ENCODE measurements at places on chromosomes 1 and 21. TPM values are rescaled to one million over a fixed set of nuclear protein-coding genes. Genes with fewer than 3 reads are reported as not detected.
A peak's percentile ranks its signal among the peaks of the same experiment; 100 is the strongest.

DNA sequence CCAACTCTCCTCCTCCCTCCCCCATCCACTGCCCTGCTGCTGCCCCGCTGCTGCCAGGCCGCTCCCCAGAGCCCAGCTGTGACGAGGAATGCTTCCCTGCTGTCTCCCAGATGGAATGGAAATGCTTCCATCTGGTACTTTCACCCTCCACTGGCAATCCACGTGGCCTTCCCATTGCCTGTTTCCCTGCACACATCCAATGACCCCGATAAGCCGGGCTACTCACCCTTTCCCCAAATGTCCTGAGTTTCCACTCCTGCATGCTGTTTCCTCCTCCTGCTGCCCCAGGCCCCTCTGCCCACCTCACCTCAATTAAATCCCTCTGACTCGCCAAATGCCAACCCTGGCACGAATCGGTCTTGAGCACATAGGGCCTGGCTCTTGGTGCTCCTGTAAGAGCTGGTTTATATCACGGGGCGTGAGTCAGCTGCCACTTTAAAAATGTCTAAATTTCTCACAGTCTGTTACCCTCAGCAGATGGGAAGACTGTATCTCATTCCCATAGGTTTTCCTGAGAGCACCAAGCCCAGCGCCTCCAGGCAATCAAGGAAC lies 36.4 kb downstream of the MRAP start:
- no peak for DNase-seq

- peak; percentile 87 for DNase-seq
Measured at GRCh38 chr1:243842978-243843511, 7.0 kb downstream of the AKT3 start.

DNA sequence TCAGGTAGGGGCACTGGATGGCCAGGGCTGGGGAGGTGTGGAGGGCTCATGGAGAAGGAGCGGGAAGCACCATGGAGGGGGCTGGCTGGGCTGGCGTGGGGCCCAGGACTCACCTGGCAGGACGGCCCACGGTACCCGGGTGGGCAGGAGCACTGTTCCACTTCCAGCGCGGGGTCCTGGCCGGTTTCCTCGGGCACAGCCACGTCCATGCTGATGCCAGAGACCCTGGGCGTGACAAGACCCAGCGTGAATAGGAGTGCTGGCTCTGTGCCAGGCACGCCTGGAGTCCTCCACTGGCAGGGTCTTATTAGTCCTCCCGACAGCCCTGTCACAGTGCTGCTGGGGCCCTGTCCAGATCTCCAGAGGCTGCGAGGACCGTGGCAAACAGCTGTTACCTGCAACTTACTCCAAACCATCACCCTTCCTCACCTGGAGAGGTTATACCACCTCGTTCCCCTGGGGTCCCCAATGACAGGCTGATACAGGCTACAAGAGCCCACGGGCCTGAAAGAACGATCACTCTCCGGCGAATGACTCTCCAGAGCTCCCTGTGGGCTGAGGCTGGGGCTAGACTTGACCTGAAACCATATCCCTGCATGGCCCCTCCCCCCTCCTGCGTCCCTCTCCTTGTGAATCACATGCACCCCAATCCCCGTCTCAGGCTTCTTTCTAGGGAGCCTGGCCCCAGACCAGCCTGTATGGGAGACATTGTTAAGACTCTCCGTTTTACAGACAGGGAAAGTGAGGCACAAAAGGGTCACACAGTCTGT lies 62.1 kb downstream of the HSPG2 start:
- no peak for DNase-seq

- DNase-seq = no peak
Measured at GRCh38 chr1:161190962-161191521, 7.8 kb downstream of the ADAMTS4 start.

- DNase-seq = no peak
Measured at GRCh38 chr1:29527314-29528004, 291.1 kb downstream of the PTPRU start.

GRCh38 chr1:154999571-155000410 lies 2.8 kb upstream of the ZBTB7B start:
- DNase-seq = no peak

DNA sequence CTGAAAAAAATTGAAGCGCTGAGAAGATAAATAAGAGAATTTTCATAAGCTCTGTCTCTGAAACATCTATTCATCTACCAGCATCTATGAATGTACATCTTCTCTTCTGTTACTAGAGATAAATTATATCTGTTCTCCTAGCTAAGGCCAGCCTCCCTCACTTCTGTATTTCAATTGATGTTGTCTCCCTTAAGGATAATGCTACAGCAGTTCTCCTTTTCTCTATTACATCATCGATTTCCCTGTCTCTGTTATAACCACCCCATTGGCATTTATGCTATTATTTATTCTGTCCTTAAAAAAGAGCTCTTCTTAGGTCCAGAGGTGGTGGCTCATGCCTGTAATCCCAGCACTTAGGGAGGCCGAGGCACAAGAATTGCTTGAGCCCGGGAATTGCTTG lies 42.9 kb upstream of the TMCO2 start:
- no peak for DNase-seq

Gene TRAPPC3
- 147 TPM for total RNA-seq

Gene TMCO2
- not detected for total RNA-seq

Gene HES4
- 44.1 TPM for total RNA-seq

Gene STK40
- 13.2 TPM for total RNA-seq

Gene OR10Z1
- not detected for total RNA-seq

Gene TAS1R3
- not detected for total RNA-seq

Gene FALEC
- not detected for total RNA-seq
